ENCODE measurements at places on chromosomes 13 and 19.
A peak's percentile ranks its signal among the peaks of the same experiment; 100 is the strongest.

GRCh38 chr19:4225885-4226284 lies 3.4 kb upstream of the EBI3 start:
- no peak for DNase-seq

DNA sequence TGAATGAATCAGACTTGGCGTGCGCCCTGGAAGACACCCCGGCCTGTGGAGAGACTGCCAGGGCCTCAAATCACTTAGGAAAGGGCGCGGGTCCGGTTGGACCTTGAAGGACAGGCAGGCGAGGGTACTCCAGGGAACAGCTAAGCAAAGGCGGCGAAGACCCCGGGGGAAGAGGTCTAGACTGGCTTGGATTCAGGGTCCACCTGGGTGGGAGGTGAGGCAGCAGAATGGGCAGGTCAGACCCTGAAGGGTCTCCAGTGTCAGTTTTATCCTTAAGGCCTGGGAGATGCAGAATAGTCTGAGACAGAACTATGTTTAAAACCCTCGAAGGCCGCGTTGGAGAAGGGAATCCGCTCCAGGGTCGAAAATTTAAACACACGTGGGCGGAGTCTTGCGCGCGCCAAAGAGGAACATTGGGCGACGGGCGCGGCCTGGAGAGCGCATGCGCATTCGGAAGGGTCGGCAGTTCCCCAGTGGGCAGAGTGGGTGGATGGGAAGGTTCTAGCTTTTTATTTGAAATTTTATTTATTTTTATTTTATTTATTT lies 567 bp upstream of the SMG9 start:
- DNase-seq: peak; percentile 90

DNA sequence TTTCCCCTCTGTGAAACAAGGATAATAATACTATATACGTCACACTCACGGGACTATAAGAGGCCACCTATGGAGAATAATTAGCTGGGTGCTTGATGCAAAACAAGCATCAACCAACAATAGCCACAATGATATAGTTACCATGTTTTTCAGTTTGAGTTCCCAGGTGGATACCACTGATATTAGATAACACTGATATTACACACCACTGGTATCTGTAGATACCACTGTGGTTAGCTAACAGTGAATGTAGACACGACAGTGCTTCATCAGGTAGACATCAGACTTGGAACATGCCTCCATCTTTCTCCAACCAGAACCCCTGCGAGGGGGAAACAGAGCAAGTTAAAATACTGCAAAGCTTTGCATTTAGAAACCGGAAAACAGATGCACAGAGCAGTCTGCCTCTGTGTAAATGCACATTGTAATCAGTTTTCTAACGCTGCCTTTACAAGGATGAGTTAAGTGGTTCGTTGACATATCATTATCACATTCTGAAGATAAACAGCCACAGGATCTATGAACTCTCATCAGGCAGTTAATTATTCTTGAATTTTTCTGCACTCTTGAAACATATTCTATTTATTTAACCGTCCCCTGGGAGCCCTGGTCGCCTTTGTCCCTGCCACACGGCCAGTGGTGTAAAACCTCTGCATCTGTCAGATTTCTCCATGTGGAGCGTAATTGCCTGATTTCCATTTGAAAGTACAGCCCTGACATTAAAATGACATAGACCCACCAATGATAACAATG lies 80.7 kb downstream of the RNASEH2B start:
- DNase-seq: no peak

GRCh38 chr13:70324519-70324918 lies 216.3 kb upstream of the KLHL1 start:
- DNase-seq: no peak

- no peak for DNase-seq
Observed at GRCh38 chr13:41791056-41791455, 169.9 kb downstream of the VWA8 start.

DNA sequence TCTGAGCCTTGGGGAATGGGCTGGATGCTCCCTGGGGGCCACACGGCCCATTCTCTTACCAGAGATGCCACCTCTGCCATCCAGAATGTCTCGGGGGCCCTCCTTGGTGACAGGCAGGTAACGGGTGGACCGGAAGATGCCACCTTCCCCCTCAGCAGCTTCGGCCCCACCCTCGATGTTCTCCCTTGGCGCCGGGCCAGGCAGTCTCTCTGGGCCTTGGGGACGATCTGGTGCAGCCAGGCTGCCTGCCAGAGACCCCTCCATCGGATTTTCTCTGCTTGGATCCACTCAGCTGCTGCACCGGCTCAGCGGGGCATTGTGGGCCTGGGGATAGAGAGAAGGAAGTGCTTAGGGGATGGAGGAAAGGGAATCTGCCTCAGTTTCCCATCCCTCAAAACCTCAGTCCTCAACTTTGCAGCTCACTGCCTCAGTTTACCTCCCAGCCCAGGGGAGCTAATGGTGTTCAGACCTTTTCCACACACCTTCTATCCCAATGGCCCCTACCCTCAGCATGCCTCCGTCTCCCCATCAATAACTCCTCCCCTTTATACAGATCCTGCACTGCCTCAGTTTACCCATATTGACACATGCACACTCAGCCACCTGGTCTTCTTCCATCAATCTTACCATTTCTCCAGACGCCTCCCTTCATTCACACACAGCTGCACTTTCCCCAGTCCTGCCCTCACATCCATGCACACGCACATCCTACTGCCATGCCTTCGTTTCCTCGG lies 1.5 kb downstream of the WIZ start:
- DNase-seq: no peak

DNA sequence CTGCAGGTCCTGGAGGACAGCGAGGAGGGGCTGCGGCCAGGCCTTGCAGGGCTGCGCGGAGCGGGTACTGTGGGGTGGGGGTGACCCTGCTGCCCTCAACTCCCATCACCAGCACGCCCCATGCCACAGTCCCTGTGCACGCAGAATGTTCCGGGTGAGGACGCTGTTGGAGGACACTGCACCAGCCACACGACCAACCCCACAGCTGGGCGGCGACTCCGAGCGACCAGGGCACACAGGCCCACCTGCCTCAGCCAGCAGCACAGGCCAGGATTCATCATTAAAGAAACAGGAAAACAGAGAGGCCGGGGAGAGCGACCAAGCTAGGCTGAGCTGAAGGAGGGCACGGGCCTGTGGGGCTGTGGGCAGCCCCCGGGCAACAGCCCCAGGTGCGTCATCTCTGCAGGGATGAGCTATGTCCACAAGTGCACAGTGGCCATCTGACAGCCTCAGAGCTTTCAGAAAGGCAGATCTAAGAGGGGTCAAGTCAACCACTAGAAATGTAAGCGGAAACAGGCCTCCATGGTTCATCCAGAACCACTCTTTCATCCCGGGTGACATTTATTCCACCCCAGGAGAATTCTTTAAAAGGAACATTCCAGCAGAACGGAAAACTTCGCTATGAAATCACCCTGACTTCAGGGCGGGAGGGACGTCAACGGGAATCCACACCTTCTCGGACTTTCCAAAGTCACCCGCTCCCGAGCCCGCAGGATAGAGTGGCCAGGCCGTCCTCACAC lies 1.5 kb downstream of the GAS6 start:
- no peak for DNase-seq

DNA sequence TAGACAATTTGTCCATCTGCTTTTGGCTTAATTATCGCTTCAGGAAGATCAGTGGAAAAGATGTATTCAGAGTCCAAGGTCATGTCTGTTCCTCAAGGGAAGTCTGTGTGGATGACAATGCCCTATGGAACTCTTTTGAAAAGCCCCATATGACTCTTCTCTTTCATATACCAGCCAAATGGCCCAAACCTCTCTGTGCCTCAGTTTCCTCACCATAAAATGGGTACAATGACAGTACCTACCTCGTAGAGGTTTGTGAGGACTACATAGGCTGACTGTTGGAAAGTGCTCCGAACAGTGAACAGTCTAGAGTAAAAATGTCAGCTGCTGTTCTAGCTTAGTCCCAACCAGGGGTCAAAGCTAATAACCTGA lies 104.6 kb downstream of the COL4A2 start:
- no peak for DNase-seq

DNA sequence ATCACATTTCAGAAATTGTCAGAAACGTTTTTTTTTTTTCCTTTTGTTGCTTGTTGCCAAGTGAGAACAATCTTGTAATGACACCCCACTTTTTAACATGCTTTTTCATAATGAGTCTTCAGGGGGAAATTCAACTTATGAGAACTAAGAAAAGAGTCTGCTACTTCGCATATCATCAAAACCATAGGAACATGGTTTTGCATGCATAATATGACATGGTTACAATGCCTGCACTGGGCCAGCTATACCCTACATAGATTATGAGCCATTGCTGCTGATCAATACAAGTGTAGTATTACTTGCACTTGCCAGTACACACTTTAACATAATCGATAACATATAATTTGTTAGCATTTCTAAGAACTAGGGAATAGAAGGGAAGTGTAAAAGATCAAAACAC lies 191.0 kb upstream of the NBEA start:
- no peak for DNase-seq

DNA sequence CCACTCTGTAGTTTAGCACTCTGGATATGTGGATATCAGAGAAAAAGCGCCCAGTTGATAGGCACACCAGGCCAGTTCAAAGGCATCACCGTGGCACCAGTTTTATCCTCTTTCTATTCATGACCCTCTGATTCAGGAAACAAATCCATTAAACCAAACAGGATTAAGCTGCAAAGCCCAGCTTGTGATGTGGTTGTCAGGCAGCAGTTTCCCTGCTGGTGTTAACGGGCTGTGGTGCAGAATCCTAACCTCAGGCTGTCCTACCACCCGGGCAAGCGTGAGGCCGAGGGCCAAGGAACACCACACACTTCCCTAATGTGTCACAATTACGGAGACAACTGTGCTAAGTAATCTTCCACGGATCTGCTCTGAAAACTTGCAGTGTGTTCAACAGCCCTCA lies 209.1 kb downstream of the OLFM4 start:
- DNase-seq: no peak

- no peak for DNase-seq
Observed at GRCh38 chr13:113076681-113077401, 28.8 kb upstream of the F7 start.

DNA sequence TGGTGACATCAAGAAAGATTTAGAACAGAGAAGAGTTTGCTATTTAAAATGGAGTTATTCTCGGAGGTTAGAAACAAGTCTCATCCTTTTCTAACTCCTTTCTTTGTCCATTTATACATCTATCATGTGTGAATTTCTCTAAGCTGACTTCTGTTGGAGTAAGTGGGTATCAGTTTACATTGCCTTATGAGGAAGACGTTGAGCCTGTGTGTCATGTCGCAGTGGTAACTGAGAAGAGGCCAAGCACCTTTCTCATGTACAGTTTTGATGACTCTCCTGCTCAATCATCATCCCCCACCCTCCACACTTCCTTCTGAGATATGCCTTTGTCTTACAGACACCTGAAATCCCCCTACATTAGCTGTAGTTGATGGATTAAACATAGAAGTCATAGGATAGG lies 624.8 kb downstream of the LIG4 start:
- DNase-seq: no peak

GRCh38 chr13:85091631-85092234 lies 707.5 kb downstream of the SLITRK6 start:
- no peak for DNase-seq

GRCh38 chr13:88704600-88705275 lies 1033.6 kb downstream of the SLITRK5 start:
- no peak for DNase-seq

DNA sequence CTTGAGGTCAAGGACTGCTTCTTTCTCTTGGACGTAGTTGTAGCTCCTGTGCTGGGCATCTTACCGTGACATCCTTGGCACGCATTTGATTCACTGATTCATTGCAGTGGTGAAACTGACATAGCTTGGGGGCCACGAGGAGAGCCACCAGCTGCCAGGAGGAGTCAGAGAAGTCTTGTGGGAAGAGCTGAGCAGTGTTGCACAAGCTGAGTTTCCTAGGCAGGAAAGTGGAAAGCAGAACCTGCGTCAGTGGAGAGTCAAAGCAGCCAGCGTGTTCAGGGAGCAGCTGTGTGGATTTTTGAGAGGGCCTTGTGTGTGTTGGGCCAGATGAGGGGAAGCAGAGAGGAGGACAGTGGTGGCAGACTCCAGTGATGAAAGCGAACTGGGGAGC lies 5.3 kb upstream of the GPR183 start:
- peak; percentile 82 for DNase-seq

- no peak for DNase-seq
Observed at GRCh38 chr19:32201636-32202051, 143.8 kb upstream of the ZNF507 start.
